Neural crest cell (in vitro differentiated cells): ENCODE measurements at places on chromosomes 11 and 22.

GRCh38 chr22:29727131-29727523 is 7.3 kb downstream of the CABP7 start:
- no peak overlapping the region for H3K27ac ChIP-seq
- no peaks in the 10 kb centered on the region for H3K36me3 ChIP-seq
- H3K4me3 ChIP-seq: no peak overlapping the region
- peak; percentile 51 for DNase-seq
- peaks cover 28% of the 10 kb centered on the region for H3K27me3 ChIP-seq

DNA sequence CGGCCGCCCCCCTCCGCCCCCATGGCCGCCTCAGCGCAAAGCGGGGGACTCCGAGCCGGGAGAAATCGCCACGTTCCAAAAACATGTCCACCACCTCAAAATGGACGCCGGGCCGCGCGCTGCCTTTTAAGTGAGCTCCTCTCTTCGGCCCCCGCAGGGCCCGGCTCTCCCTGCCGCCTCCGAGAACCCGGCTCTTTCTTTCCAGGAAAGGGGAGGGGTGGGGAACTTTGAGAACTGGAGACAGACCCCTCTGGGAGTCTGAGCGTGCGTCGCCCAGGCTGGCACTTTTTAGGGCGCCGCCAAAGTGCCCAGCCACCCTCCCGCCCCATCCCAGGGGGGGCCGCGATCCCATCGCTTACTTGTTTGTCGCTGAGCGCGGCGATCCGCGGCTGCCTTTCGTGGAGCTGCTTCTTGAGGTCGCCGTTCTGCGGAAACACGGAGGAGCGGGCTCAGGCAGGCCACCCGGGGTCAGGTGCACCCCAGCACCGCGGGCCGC is 1.6 kb downstream of the PHF21B start:
- peaks cover 7% of the 10 kb centered on the region for H3K36me3 ChIP-seq
- peaks cover 41% of the 10 kb centered on the region for H3K4me1 ChIP-seq
- no peak overlapping the region for H3K27ac ChIP-seq
- peak overlapping the region; percentile 88 for H3K4me3 ChIP-seq
- peak; percentile 41 for DNase-seq

DNA sequence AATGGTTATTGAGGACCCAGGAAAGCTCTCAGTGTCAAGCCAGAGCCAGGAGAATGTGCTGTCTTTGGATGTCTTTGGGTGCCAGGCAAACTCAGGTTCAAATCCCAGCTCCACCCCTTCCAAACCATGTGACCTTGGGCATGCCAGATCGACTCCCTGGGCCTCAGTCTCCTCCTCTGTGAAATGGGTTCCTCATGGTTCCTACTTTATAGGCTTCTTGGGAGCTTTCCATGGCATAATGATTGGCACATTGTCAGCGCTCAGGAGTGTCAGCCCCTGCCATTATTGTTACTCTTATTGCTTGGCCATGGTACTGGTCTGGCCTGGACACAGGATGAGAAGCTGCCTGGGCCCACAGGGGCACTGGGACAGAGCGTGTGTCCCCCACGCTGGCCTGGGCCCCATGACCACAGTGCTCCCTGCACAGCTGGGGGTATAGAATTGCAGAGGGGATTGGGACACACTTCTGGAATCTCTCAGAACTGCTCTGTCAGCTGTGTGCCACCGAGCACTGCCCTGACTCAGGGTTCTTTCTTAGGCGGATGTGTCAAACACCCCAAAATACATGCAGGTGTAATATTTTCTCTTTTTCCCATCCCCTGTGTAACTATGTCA is 37.6 kb upstream of the CRYBB3 start:
- no peaks in the 10 kb centered on the region for H3K4me1 ChIP-seq
- H3K27me3 ChIP-seq: no peaks in the 10 kb centered on the region
- no peaks in the 10 kb centered on the region for H3K36me3 ChIP-seq
- H3K4me3 ChIP-seq: no peak overlapping the region
- DNase-seq: no peak
- H3K27ac ChIP-seq: no peak overlapping the region

GRCh38 chr22:25942856-25943411 is 200.9 kb downstream of the MYO18B start:
- no peak for DNase-seq
- H3K27ac ChIP-seq: peak overlapping the region; percentile 81
- no peaks in the 10 kb centered on the region for H3K36me3 ChIP-seq
- H3K4me1 ChIP-seq: peaks cover 32% of the 10 kb centered on the region

DNA sequence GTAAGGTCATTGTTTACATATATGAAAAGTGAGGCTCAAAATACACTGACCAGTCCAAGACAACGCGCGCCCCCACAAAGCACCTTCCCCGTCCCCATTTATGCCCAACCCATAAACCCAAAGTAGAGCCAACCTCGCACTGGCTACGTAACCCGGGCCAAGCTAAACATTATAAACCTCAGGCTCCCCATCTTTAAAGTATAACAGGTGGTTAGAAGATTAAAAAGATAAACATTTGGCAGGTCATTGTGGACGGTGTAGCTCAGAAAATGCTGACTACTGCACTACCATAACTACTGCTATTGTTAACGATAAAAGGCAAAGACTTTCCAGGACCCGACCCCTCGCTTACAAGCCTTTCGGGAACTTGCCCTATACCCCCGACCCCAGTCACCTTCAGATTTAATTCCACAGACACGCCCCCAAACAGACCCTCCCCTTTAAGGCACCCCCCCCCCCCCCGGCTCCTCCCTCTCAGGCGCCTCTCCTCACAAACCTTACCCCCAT is 470 bp downstream of the NUMA1 start:
- H3K4me3 ChIP-seq: peak overlapping the region; percentile 96
- peak overlapping the region; percentile 83 for H3K27ac ChIP-seq
- H3K36me3 ChIP-seq: no peaks in the 10 kb centered on the region
- peak; percentile 13 for DNase-seq

DNA sequence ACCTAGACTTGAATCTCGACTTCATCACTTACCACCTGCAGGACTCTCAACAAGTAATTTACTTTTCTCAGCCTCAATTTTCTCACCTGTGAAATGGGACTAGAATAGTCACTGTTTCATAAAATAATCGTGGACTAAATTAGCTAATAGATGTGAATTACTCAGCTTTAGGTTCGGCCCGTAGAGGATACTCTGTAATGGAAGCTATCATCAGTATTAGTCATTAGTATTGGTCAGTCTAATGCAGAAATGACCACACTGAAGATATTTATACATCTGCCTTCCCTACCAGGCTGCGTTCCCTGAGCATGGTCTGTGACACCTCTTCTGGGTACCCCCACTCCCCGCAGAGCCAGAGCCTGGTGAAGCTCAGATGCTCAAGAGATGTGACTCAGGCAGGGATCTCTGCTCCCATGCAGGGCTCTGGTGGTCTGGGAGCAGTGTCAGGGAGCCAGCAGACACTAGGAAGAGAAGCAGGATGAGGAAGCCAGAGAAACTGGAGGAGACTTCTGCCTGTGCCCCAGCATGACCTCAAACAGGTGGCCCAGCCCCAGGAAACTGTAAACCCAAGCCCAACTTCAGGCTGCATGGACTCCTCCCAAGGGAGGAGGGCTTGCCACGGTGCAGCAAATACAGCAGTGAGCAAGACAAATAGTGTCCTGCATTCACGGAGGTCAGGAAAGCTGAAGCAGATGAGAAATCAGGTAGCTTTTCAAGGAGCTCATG is 88.0 kb upstream of the E2F8 start:
- H3K4me3 ChIP-seq: no peak overlapping the region
- no peaks in the 10 kb centered on the region for H3K36me3 ChIP-seq
- peaks cover 8% of the 10 kb centered on the region for H3K4me1 ChIP-seq
- H3K27me3 ChIP-seq: peaks cover 3% of the 10 kb centered on the region
- H3K27ac ChIP-seq: no peak overlapping the region

- DNase-seq: no peak
- peaks cover 9% of the 10 kb centered on the region for H3K27me3 ChIP-seq
- H3K27ac ChIP-seq: peak overlapping the region; percentile 64
- H3K4me1 ChIP-seq: peaks cover 11% of the 10 kb centered on the region
These were observed 51.7 kb downstream of the MCM5 start for GRCh38 chr22:35451592-35451991.

GRCh38 chr11:61577383-61578118 is 3.3 kb downstream of the SYT7 start:
- H3K36me3 ChIP-seq: no peaks in the 10 kb centered on the region
- H3K27me3 ChIP-seq: peaks cover 66% of the 10 kb centered on the region
- peak overlapping the region; percentile 75 for H3K4me3 ChIP-seq
- DNase-seq: peak; percentile 34
- H3K4me1 ChIP-seq: peaks cover 18% of the 10 kb centered on the region

DNA sequence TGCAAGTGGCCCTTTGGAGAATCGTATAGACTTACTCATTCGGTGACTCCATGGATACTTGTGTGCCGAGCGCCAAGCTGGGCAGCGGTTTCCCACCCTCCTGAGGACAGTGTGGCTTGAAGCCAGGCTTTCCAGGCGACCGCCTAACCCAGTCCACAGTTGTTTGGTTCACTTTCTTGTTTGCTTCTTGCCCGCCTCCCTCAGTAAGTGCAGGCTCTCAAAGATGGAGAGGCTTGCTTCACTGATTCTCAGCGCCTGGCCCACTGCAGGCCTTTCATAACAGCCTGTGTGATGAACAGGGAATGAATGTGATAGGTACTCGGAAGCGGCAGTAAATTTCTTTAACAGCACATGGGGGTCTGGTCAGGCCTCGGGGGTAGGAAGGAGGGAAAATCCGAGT is 11.2 kb upstream of the MDK start:
- H3K27ac ChIP-seq: no peak overlapping the region
- DNase-seq: no peak
- no peaks in the 10 kb centered on the region for H3K36me3 ChIP-seq
- H3K4me3 ChIP-seq: peak overlapping the region; percentile 44
- H3K4me1 ChIP-seq: peaks cover 21% of the 10 kb centered on the region

DNA sequence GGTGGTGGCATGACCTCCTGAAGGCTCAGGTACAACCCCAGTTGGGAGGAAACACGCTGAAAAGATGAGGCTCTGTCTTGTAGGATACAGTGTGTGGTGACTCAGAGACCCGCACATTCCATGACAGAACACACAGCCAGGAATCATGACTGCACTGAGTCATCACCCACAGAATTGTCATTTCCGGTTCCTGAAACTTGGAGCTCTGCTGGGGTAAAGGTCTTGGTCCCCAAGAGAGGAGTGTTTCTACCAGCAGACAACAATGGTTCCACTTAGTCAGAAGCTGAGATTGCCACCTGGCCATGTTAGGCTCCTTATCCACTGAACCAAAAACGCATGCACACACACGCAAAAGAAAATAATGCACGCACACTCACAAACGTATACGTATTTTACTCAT is 31.5 kb upstream of the CYB5R3 start:
- H3K4me1 ChIP-seq: peaks cover 6% of the 10 kb centered on the region
- DNase-seq: no peak
- H3K27ac ChIP-seq: no peak overlapping the region

DNA sequence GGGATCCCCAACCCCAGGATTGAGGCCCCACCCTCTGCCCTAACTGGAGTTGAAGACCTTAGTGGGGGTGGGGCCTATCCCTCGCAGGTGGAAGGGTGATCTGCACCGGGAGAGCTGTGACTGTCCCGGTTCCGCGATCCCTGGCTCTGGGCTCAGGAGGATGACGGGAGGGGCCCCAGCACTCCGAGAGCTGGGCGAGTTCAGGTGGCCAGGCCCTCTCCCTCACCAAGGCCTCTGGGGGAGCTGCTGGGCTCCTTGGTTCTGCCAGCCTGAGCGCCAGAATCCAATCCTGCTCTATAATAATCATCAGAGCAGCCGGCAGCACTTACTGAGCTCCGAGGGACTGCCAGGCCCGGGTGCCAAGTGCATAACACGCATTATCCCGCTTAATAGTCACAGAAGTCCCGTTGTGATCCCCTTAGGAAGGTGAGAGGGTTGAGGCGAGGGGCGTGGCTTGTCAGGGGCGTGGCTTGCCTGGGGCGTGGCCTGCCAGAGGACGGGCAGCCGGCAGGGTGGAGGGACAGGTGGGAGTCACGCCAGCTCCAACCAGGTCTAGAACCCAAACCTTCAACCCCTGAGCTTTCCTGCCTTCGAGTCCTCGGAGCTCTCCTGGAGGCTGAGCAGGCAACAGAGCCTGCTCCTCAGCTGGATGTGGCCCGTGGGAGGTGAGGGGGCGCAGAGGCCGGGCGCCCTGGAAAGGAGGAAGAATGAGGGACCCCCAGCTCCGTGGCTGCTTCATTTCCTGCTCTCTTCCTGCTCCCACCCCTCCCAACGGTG is 7.3 kb upstream of the SYT7 start:
- peaks cover 89% of the 10 kb centered on the region for H3K27me3 ChIP-seq
- no peak for DNase-seq
- peaks cover 4% of the 10 kb centered on the region for H3K4me1 ChIP-seq
- no peak overlapping the region for H3K4me3 ChIP-seq

DNA sequence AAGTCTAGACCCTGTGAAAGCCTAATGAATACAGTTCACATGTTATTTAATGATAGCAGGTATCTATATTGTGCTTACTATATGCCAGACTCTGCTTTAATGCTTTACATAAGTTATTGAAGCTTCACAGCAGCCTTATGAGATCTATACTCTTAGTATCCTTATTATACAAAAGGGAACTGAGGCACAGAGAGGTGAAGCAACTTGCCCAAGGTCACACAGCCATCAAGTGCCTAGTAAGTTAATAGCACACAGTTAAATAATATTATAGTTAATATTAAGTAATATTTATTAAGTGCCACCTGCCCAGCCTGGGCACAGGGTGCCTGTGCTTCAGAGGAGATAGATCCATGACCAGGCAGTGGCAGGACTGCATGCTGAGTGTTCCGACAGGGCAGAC is 78.1 kb downstream of the TP53I11 start:
- H3K36me3 ChIP-seq: peaks cover 4% of the 10 kb centered on the region
- H3K27ac ChIP-seq: no peak overlapping the region
- peaks cover 34% of the 10 kb centered on the region for H3K4me1 ChIP-seq
- H3K27me3 ChIP-seq: no peaks in the 10 kb centered on the region

DNA sequence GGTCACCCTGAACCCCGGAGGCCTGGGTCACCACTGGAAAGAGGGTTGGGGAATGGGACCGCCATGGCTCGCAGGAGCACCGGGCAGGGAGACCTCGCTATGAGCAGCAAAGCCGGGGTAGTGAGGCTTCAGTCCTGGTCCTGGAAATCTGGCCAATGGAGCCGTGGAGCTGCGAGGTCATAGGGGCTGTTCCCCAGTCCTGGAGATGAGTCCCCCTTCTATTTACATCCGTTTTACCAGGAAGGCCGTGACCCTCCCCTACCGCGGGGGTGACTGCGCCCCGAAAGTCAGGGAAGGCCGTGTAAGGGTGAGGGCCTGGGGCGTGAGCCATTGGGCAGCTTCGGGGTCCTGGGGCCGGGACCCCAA is 449 bp downstream of the PIDD1 start:
- no peak for DNase-seq
- H3K27ac ChIP-seq: no peak overlapping the region
- H3K4me3 ChIP-seq: peak overlapping the region; percentile 84
- no peaks in the 10 kb centered on the region for H3K36me3 ChIP-seq
